Neural crest cell (in vitro differentiated cells): ENCODE measurements at places on chromosomes 16 and 17.

GRCh38 chr16:4377573-4378154 lies 6.0 kb downstream of the VASN start:
- DNase-seq = no peak

GRCh38 chr16:58094791-58095574 lies 34.2 kb downstream of the CFAP20 start:
- DNase-seq = peak; percentile 42

- no peak for DNase-seq
These were observed 7.6 kb downstream of the ZFPM1 start for GRCh38 chr16:88460496-88461330.

DNA sequence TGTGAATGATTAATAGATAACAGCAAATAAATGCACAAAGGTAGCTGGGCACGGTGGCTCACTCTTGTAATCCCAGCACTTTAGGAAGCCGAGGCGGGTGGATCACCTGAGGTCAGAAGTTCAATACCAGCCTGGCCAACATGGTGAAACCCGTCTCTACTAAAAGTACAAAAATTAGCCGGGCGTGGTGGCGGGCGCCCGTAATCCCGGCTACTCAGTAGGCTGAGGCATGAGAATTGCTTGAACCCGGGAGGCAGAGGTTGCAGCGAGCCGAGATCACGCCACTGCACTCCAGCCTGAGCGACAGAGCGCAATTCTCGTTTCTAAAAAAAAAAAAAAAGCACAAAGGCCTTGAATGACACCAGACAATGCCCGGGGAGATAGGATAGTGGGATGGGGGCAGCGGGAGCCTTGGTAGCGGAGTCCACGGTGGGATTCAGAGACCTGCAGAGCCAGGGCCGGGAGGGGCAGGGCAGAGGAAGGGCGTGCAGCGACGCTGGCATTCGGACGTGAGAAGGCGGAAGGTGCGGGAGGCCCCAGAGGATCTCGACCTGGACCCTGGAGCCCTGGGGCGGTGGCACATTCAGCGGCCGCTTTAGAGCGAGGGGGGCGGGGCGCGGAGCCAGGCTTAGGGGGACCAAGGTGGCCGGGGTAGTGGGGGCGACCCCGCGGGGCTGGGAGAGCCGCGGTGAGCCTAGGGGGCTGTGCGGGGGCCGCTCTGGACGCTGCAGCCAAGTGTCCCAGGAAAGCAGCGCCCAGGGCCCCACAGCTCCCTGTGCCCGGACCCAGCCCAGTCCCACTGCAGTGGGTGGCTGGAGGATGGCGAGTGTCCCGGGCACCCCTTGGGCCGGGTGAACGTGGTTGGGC lies 999 bp upstream of the FLYWCH2 start:
- peak; percentile 29 for DNase-seq

DNA sequence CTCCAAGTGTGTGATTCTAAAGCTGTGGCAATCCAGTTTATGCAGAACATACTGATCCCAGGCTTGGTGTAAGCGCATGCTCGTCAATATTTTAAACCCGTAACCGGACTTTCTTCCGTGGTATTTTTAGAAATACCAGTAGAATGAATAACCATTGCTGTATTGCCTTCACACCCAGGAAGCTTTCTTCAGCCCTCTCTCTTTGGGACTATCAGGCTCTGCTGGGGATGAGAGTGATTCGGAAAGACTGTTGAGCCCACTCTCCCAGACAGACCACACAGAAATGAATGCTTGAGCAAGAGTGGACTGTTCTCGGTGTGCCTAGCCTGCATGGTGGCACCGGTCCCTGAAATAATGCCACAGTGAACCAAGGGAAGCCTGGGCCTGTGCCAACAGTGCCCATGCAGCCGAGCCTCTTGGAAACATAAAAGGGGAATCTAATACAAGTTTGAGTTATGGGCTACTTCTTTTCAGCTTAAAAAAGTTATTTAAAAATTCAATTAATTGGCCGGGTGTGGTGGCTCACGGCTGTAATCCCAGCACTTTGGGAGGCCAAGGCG lies 89.9 kb upstream of the ELAC2 start:
- DNase-seq = no peak

GRCh38 chr16:24858219-24859041 lies 12.7 kb downstream of the SLC5A11 start:
- DNase-seq = peak; percentile 75

GRCh38 chr17:80750263-80750662 lies 205.6 kb downstream of the RPTOR start:
- no peak for DNase-seq

DNA sequence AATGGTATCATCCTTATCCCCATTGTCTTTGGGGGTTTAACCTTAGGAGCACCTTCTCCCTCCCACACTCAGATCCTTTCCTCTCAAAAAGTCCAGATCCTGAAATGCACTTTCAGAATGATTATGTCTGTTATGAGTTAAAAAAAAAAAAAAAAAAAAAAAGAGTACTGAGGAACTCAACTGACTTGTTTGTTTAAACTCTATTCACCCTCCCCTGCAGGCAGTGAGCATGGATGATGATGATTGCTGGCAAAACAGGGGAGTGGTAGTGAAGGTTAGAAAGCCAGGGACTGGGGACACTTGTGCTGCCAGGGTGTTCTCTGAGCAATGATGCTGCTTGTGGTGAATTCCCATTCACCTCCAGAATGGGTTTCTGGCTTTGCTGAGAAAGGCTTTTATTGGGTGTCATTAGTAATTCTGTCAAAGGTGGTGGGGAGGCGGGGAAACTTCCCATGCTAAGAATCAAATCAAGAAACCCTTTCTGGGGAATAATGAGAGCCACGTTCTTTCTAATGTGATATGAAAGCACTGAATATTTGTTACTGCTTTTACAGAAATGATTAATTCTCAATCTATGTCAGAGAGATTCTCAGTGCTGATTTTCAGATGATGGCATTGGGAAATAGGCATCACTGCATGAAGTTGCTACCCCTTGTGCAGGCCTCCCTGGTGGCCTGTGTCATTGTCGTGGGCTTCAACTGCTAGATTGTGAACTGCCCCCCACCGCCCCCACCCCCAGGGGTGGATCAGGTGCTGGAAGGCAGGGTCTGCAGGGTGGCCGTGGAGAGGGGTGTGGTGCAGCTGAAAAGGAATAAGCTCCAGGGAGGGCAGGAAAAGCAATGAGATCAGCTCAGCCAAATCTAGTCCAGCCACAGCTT lies 14.1 kb downstream of the CCL4 start:
- no peak for DNase-seq
